Stimulated activated CD8-positive, alpha-beta memory T cell treated with anti-CD3 and anti-CD28 coated beads, Interleukin-15, amount 100 ng/mL, for 24 hours (primary cell): ENCODE measurements at places on chromosomes 2 and 18.

GRCh38 chr18:35974181-35974580 lies 1.7 kb downstream of the RMP24 start:
- DNase-seq = no peak

DNA sequence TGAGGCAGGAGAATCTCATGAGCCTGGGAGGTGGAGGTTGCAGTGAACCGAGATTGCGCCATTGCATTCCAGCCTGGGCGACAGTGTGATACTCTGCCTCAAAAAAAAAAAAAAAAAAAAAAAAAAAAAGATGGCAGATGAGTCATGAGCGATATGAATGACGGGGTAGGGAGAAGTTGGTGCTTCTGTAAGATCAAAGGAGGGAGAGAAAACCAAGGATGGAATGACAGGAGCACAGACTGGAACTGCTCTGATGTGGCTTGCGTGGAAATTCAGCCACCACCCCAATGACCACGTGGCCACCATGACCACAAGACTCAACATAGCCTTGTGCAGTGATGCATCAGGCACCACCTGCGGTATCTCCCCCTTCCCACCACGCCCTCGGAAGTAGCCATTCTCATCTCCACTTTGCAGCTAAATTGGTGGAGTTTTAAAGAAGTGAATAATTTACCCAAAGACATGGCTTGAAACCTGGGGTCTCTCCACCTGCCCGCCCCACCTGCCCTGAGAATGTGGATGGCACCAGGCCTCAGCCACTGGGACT lies 96.0 kb downstream of the ACKR3 start:
- DNase-seq = no peak

DNA sequence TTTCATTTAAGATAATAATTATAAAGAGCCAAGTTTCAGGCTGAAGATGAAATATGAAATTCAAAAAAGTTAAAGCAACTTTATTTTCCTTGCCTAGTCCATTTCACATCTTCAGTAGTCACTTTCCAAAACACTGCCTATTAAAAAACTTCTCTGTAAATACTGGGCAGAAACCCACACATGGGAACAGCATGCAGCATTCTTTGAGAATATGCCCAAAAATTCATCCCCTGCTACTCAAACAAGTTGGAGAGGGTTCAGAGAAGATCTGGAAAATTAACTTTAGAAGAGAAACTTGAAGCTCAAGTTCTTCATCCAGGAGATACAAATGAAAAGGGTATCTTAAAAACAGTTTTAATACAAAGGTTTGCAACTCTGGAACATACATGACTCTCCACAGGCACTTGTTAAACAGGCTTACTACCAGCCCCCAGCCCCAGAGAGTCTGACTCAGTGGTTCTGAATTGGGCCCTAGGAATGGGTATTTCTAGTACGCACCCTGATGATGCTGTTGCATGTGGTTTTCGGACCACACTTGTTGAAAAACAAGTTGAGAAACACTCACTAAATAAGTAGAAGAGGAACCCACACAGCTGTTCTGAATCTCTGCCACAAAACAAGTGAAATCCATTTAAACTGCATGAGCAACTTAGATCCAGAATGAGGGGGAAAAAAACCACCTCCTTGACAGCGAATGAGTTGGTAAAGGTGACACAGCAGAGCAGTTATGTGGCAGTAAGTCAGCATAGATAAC lies 329.1 kb downstream of the SATB2 start:
- no peak for DNase-seq

DNA sequence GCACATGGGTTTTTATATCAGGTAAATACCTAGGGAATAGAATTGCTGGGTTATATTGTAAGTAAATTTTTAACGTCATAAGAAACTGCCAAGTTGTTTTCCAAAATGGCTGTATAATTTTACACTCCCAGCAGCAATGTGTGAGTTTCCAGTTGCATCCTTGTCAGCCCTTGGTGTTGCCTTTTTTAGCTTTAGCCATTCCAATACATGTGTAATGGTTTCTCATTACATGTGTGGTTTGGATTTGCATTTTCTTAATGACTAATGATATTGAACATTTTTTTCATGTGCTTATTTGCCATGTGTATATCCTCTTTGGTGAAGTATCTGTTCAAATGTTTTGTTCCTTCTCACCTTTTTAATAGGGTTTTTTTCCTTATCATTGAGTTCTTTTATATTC lies 70.8 kb downstream of the ABI2 start:
- DNase-seq = no peak

DNA sequence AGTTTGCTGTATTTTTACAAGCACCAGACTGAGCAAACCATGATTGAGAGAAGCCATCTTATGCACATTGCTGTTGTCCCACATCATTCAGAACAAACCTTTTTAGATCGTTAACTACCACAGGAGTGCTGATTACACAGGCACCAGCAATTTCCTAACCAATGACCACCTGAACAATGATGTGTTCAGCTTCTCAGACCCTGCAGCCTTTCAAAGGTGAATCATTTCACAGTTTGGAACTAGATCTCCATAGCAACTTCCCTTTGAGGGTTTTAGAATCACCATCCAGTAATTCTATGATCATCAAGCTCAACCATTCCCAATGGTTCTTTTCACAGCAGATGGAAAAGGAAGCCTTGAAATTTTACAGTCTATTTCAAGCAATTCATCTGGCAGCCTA lies 71.4 kb downstream of the OLA1 start:
- no peak for DNase-seq

GRCh38 chr2:222859786-222860612 lies 837 bp upstream of the ACSL3 start:
- no peak for DNase-seq
